ENCODE measurements at places on chromosomes 3 and 15.

GRCh38 chr3:151556596-151556995 lies 95.7 kb upstream of the IGSF10 start:
- no peak for DNase-seq

DNA sequence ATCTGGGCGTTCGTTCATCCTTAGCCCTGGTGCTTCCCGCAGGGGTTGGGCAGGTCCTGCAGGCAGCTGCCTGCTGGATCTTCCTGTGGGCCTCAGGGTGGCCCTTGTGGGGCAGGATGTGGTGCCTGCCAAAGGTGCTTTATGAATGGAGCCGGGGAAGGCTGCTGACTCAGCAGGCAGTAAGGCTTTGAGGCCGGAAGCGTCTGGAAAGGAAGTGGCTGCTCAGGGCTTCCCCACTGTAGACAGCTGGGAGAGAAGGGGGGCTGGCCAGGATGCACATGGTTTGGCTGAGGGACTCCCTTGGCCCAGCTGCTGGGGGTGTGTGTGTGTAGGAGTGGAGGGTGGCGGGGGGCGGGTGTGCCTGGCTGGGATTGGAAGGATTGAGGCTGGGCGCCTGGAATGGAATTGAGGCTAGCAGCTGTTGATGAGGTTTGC lies 12.9 kb downstream of the CD276 start:
- DNase-seq = peak; percentile 90

GRCh38 chr3:142947799-142948575 lies 15.5 kb downstream of the PAQR9 start:
- DNase-seq = peak; percentile 36

GRCh38 chr15:39075756-39076341 lies 505.0 kb upstream of the THBS1 start:
- no peak for DNase-seq

GRCh38 chr15:38299216-38299615 lies 46.6 kb downstream of the SPRED1 start:
- no peak for DNase-seq

- DNase-seq = no peak
Measured at GRCh38 chr3:14885307-14885706, 62.1 kb upstream of the NR2C2 start.

- DNase-seq = no peak
Measured at GRCh38 chr3:22117751-22118346, 366.8 kb upstream of the ZNF385D start.

GRCh38 chr15:57554063-57554811 lies 37.5 kb upstream of the MYZAP start:
- no peak for DNase-seq

- DNase-seq = no peak
Measured at GRCh38 chr3:56833022-56833421, 31.3 kb upstream of the ARHGEF3 start.

- DNase-seq = peak; percentile 26
Measured at GRCh38 chr3:141279077-141279967, 47.7 kb downstream of the PXYLP1 start.

GRCh38 chr15:59419170-59419569 lies 18.8 kb upstream of the FAM81A start:
- no peak for DNase-seq

- DNase-seq = peak; percentile 8
Measured at GRCh38 chr15:78540871-78541743, 863 bp downstream of the PSMA4 start.

DNA sequence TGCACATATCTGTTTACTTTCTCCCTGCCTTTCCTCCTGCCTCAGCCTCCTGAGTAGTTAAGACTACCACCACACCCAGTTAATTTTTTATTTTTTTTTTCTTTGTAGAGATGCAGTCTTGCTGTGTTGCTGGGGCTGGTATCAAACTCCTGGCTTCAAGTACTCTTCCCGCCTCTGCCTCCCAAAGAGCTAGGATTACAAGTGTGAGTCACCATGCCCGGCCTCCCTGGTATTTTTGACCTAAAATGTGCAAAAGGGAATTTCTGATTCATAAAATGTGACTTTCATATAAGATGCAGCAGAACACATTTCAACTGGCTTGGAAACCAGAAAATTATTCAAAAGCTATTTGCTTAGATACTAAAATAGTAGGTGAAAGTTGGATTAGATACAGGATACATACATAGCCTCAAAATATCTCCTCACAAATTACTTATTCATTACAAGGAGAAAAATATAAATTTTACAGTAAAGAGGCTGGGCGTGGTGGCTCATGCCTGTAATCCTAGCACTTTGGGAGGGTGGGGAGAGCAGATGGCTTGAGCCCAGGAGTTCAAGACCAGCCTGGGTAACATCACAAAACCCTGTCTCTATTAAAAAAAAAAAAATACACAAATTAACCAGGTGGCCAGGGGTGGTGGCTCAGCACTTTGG lies 32.0 kb downstream of the MAP4 start:
- peak; percentile 31 for DNase-seq

- DNase-seq = no peak
Measured at GRCh38 chr3:169477790-169478189, 185.7 kb downstream of the MECOM start.

- DNase-seq = peak; percentile 54
Measured at GRCh38 chr3:113532698-113533533, 561 bp downstream of the SIDT1 start.

- no peak for DNase-seq
Measured at GRCh38 chr3:133393204-133393603, 6.7 kb upstream of the BFSP2 start.

DNA sequence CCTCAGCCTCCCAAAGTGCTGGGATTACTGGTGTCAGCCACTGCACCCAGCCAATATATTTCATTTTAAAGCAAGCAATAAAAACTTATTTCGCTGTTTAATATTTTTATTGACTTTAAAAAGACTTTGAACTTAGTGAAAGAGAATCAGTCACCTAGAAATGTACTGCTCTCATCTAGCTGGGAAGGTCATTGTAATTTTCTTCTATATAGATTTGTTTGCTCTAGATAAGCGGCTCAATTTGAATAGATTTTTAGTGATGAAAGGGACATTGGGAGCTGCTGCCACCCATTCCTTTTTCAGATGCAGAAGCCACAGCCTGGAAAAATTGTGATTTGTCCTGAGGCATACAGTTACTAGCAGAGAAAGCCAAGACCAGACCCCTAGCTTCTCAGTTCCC lies 40.1 kb downstream of the CAPN7 start:
- DNase-seq = no peak

DNA sequence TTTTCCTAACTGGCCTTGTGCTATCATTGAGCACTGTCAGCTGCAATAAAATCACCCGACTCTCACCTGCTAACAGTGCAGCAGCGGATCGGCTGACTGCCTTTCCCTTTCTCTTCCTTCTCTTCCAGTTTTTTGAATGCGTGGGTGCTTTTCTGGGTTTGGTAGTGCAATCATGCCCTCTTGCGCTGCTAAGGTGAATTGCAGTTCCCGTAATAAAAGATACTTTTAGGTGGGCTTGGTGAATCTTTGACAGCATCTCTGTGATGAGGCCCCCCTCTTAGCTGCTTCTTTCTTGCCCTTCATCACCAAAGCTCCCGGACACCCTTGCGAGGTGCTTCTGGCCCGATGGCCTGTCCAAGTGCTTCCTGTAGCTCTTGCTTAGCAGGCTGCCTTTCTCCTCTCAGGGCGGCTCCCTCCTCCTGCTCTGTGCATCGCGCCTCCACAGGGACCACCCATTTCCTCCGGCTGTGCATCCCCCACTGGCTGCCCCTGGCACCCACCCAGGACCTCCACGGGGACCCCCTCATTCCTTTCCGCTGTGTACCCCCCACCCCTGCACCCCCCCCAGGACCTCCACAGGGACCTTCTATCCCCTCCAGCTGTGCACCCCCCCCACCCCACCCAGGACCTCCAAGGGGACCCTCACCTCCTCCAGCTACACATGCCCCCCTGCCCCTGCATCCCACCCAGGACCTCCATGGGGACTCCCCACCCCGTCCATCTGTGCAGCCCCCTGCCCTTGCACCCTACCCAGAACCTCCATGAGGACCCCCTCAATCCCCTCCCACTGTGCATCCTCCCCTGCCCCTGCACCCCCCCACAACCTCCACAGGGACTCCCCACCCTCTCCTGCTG lies 50.8 kb upstream of the RPL32 start:
- DNase-seq = peak; percentile 75

DNA sequence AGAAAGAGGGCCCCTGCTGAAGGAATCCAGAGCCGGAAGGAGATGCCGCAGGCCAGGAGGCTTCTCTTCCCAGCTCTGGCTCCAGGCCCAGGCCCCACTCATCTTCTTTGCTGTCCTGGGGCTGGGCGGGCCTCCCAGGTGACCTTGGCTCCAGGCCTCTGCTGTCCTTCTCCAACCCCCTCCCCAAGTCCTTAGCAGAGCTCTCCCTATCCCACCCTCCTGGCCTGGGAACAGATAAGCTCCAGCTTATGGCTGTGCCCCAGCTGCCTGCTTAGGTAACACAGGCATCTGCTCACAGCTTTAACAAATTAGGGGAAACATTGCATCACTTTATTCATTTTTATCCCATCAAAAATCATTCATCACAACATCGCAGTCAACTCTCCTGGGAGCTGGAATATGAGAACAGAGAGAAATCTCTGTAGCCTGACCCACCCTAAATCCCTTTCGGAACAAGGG lies 86.9 kb downstream of the SEMA5B start:
- no peak for DNase-seq

DNA sequence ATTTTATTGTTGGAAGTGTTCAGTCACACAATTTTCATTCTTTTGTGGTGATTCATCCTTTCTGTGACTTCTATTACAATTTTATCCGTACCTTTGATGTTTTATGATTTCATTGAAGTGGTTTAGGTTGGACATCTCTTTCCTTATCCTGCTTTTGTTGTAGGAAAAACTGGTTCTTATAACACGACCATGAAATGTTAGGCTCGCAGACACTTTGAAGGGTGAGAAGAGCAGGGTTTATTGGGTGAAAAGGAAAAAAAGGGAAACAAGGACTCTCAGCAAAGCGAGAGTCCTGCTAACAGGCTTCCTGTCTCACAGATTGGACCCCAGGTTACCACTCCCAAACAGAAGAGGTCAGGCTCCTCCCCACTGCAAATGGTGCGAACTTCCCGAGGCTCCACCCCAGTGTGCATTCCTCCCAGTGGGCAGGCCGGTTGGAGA lies 257.4 kb downstream of the STXBP5L start:
- peak; percentile 60 for DNase-seq

GRCh38 chr3:10918011-10918410 lies 74.5 kb upstream of the SLC6A1 start:
- DNase-seq = no peak

DNA sequence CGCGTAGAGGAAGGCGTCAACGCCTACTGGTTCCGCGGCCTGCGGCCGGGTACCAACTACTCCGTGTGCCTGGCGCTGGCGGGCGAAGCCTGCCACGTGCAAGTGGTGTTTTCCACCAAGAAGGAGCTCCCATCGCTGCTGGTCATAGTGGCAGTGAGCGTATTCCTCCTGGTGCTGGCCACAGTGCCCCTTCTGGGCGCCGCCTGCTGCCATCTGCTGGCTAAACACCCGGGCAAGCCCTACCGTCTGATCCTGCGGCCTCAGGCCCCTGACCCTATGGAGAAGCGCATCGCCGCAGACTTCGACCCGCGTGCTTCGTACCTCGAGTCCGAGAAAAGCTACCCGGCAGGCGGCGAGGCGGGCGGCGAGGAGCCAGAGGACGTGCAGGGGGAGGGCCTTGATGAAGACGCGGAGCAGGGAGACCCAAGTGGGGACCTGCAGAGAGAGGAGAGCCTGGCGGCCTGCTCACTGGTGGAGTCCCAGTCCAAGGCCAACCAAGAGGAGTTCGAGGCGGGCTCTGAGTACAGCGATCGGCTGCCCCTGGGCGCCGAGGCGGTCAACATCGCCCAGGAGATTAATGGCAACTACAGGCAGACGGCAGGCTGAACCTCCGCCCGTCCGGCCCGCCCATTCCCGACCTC lies 4.1 kb downstream of the ISLR2 start:
- no peak for DNase-seq

- peak; percentile 25 for DNase-seq
Measured at GRCh38 chr3:190224863-190225692, 97.2 kb downstream of the CLDN1 start.

- DNase-seq = no peak
Measured at GRCh38 chr3:99509224-99509623, 129.2 kb upstream of the COL8A1 start.

GRCh38 chr15:48102167-48102566 lies 18.6 kb upstream of the SLC24A5 start:
- DNase-seq = no peak

- no peak for DNase-seq
Measured at GRCh38 chr15:31557899-31558298, 231.3 kb downstream of the KLF13 start.

- no peak for DNase-seq
Measured at GRCh38 chr3:122946185-122946584, 81.4 kb downstream of the SEMA5B start.

- no peak for DNase-seq
Measured at GRCh38 chr15:65558336-65558735, 28.1 kb downstream of the HACD3 start.

- DNase-seq = peak; percentile 10
Measured at GRCh38 chr3:152175528-152175889, 93.2 kb upstream of the MBNL1 start.

DNA sequence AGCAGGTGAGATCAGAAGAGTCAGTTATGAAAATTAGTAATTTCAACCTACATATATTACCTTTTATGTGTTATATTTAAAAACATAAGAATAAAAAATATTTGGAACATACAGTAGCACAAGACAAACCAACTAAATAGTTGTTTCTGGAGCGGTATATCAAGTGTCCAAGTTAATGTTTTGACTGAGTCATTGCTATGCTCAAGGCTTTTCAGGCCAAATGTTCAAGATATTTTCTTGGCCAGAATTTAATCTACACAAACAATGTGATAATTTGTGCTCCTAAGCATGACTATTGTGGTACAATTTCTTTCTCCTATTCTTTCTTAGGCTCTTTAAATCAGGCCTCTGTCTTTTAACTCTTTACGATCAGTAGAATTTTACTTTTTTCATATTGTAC lies 412.4 kb downstream of the RAP2B start:
- DNase-seq = no peak

GRCh38 chr3:159189994-159190669 lies 388.3 kb downstream of the MFSD1 start:
- DNase-seq = peak; percentile 38

DNA sequence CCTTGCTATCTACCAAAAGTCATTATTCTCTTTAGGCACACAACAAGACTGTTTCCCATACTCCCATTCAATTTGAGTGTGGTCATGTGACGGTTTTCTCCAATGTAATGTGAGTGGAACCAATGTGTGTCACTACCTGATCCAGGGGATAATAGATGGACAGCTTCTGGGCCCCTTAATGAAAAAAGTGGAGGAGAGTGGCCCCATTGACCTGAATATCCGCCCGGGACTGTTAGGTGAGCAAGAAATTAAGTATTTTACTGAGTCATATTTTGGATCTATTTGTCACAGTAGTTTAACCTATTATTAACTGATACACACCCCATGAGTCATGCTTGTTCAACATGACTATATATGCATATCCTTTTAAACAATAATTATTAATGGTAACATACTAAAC lies 15.1 kb upstream of the ARID3B start:
- DNase-seq = no peak

DNA sequence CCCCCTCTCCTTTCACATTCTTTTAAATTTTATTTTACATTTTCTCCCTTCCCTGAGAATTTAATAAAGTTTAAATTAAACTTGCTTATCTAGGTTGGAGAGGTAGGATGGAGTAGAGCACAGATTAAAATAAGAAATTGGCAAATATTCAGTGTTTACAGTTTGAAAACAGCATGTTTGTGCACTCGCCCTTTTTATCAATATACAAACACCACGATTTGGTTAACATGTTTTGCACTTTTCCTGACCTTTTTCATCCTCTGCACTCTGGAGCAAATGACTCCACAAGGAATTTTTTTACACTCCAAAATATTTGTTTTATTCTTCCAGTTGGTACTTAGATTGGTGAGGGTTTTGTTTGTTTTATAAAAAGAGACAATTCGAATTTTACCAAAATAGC lies 87.1 kb downstream of the DUT start:
- no peak for DNase-seq

- DNase-seq = peak; percentile 48
Measured at GRCh38 chr3:141482245-141482922, 4.4 kb upstream of the RASA2 start.
